Naive thymus-derived CD8-positive, alpha-beta T cell (primary cell): ENCODE measurements at places on chromosomes 7 and 10. TPM values are rescaled to one million over a fixed set of nuclear protein-coding genes. Genes with fewer than 3 reads are reported as not detected.

DNA sequence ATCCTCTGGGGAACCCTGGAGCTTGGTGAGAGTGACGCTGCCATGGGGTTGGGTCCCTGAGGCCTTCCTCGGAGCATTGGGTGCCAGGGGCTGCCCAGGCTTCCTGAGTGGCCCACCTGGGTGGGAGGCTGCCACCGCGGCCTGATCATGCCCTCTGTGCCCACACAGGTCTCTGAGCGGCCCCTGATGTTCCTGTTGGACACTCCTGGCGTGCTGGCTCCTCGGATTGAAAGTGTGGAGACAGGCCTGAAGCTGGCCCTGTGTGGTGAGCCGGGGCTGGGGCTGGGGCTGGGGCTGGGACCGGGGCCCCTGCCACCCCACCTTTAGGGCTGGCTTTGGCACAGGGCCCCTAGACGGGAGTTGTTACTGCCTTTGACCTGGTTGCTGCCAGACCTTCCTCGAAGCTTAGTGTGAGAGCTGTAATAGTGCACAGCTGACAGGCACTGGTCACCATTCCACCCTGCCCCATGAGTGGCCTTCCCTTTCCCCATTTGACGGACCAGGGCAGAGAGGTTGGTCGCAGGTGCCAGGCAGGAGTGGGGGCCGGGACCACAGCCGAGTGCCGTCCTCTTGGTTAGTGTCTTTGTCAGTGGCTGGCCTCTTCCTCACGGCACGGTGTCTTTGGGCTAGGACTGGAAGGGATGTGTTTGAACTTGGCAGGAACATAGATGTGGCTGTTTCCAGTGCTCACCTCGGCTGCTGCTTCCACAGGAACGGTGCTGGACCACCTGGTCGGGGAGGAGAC is 8.2 kb downstream of the MTG1 start:
- no peak for DNase-seq
- H3K36me3 ChIP-seq: peaks cover 90% of the 10 kb centered on the region
- no peaks in the 10 kb centered on the region for H3K27me3 ChIP-seq
- no peak overlapping the region for H3K4me3 ChIP-seq
- no peak overlapping the region for H3K27ac ChIP-seq
- peaks cover 30% of the 10 kb centered on the region for H3K4me1 ChIP-seq

DNA sequence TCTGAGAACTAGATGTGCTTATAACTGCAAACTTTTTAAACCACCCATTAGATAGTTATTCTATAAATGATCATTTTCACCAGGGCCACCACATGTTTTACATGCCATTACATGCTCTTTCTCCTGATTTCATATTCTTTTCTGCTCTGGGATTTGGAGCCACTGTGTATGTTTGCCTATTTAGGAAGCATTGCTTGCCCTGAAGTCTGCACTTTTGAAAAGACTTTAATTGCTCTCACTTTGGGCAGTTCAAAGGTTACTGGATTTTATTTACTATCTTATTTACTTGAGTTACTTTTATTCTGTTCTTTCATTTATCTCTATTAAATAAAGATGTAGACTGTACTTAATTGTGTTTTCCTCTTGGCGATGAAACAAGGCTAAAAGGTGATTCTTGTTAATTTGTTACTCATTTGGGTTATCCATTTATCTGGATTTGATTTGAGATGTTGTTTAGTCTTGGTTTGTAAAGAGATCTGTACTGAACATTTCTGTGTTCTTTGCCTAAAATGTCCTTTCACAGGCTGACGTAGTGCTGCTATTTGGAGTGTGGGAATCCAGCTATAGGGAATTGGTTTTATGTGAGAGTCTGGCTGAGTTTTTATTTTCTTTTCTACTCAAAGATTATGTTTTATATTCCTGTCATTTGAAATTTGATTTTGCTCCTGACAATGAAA is 88.8 kb downstream of the SUGCT start:
- H3K36me3 ChIP-seq: peaks cover 9% of the 10 kb centered on the region
- no peak overlapping the region for H3K4me3 ChIP-seq
- H3K4me1 ChIP-seq: no peaks in the 10 kb centered on the region
- H3K27me3 ChIP-seq: no peaks in the 10 kb centered on the region
- DNase-seq: no peak

GRCh38 chr10:3102720-3103427 is 35.5 kb downstream of the PFKP start:
- DNase-seq: no peak
- H3K36me3 ChIP-seq: peaks cover 34% of the 10 kb centered on the region
- H3K4me1 ChIP-seq: peaks cover 2% of the 10 kb centered on the region
- no peak overlapping the region for H3K27ac ChIP-seq

DNA sequence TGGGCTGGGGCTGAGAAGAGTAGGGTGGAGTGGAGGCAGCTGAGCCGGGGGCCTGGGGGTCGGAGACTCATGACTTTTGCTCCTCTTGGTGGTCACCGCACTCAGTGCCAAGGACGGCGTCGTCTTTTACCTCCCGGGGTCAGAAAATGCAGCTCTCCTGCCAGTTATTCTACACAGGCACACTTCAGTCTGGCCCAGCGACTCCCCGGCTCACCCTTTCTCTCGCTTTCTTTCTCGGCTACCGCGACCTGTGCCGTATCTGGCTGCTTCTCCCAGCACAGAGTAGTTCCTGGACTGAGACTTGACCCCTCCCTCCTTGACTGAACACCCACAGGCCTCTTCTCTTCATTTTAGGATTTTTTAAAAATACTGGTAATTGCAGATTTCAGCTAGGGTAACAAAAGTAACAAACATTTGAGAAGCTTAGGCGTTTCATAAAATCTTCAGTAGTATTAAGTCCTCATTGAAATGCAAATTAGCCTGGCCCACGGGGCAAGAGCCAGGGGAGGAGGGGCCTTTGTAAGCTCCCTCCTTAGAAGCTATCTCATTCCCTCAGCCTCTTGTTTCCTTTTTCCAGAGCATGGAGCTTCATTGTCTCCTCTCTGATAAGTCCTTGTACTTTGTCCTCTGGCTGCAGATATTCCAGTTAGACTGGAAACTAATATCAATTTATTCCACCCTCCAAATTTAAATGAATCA is 1.1 kb upstream of the PRLHR start:
- H3K4me1 ChIP-seq: peaks cover 28% of the 10 kb centered on the region
- peaks cover 56% of the 10 kb centered on the region for H3K27me3 ChIP-seq
- H3K27ac ChIP-seq: peak overlapping the region; percentile 13

DNA sequence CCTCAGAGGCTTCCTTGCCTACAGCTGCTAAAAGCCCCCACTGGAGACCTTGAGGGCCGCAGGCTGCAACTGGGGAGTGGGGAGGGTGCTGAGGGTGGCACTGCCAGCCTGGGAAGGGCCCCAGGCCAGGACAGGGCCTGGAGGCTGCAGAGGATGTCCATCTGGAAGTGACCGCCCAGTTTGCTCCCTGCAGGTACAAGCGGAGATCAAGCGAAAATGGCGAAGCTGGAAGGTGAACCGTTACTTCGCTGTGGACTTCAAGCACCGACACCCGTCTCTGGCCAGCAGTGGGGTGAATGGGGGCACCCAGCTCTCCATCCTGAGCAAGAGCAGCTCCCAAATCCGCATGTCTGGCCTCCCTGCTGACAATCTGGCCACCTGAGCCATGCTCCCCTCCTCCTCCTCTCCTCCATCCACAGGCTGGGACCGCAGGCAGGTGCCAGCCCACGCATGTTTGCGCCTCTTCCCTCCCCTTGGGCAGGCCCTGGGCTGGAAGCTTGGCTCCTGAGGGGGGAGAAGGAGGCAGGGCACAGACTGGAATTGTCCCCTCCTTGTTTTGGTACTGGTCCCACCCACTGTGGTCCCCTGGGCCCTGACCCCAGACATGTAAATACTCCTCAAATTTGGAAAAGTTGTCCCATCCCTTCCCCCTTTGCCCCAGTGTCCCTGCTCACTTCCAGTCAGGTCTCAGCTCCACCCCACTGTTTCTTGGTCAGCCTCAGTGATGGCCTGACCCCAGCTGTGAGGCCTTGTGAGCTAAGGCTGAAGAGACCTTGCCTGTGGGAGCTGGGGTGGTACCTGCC is 54.4 kb downstream of the ADCYAP1R1 start:
- peaks cover 9% of the 10 kb centered on the region for H3K27me3 ChIP-seq
- H3K27ac ChIP-seq: no peak overlapping the region
- no peaks in the 10 kb centered on the region for H3K36me3 ChIP-seq
- no peak for DNase-seq
- no peaks in the 10 kb centered on the region for H3K4me1 ChIP-seq

- H3K36me3 ChIP-seq: peaks cover 4% of the 10 kb centered on the region
These were observed 50.7 kb downstream of the PPP1R3C start for GRCh38 chr10:91582153-91582554.

DNA sequence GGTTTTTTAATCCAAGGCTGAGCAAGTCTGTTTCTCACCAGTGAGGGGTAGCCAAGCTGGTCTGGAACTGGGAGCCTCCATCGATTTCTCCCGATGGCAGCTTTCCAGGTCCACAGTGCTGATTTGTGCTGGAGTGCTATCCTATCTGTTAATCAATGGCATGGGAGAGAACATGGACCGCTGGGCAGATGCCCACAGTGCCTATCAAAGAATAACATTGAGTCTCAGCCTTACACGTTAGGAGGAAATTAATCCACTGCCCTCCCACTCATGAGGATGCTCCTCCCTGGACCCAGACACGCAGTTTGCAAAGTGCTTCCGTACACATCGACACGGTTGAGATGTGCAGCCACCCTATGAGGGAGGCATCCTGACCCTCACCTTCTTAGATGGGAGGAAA is 36.0 kb upstream of the CUX1 start:
- H3K4me1 ChIP-seq: peaks cover 4% of the 10 kb centered on the region
- H3K4me3 ChIP-seq: no peak overlapping the region
- no peak for DNase-seq
- no peaks in the 10 kb centered on the region for H3K36me3 ChIP-seq
- H3K27me3 ChIP-seq: peaks cover 1% of the 10 kb centered on the region
- H3K27ac ChIP-seq: no peak overlapping the region

DNA sequence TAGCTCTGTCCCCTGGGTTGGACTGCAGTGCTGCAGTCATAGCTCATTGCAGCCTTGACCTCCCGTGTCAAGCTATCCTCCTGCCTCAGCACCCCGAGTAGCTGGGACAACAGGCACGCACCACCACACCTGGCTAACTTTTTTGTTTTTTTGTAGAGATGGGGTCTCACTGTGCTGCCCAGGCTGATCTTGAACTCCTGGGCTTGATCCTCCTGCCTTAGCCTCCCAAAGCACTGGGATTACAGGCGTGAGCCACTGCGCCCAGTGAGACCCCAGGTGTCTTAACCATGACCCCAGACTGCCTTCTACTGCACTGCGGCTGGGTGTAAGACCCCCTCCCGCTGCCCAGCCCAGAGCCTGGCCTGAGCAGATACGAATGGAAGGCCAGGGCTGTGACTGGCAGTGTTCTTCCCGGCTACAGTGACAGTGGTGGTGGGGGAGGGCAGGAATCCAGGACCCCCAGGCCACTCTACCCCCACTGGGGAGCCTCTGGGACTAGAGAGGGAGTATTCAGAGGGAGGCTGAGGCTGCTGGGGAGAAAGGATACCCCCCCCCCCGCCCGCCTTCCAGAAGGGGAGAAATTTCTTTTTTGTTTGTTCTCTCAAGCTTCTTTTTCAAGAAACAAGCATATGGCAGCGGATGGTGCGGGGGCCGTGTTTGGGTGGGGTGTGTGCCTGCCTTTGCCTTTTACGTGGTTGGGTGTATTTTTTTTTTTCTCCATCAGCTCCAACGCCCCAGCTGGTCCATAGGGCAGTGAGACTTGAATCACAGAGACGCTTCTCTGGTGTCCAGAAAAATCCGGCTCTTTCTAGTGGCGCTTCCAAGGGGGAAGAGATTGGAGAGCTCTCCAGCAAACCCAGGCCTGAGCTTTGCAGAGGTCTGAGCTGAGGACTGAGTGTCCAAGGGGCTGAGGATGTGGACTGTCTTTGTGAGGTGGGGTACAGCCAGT is 36.6 kb downstream of the GTF2IRD1 start:
- no peak overlapping the region for H3K4me3 ChIP-seq
- H3K4me1 ChIP-seq: no peaks in the 10 kb centered on the region
- H3K27ac ChIP-seq: no peak overlapping the region
- peaks cover 4% of the 10 kb centered on the region for H3K27me3 ChIP-seq
- H3K36me3 ChIP-seq: peaks cover 1% of the 10 kb centered on the region
- no peak for DNase-seq

DNA sequence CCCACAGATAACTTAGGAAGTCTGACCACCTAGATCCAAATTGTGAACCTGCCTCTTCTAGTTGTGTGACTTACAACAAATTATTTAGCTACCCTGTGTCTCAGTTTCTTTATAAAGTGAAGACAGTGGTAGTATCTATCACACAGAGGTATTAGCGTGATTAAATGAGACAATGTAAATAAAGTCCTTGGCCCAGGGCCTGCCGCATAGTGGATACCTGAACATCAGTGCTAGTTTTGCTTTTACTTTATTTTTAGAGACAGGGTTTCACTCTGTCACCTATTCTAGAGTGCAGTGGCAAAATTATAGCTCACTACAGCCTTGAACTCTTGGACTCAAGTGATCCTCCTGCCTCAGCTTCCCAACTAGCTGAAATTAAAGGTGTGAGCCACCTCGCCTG is 177.1 kb downstream of the CDK14 start:
- H3K27me3 ChIP-seq: no peaks in the 10 kb centered on the region
- H3K4me1 ChIP-seq: no peaks in the 10 kb centered on the region
- no peak overlapping the region for H3K4me3 ChIP-seq
- no peaks in the 10 kb centered on the region for H3K36me3 ChIP-seq
- no peak for DNase-seq

- H3K27me3 ChIP-seq: peaks cover 89% of the 10 kb centered on the region
- no peak overlapping the region for H3K4me3 ChIP-seq
These were observed 43.6 kb upstream of the MXI1 start for GRCh38 chr10:110163841-110164240.

DNA sequence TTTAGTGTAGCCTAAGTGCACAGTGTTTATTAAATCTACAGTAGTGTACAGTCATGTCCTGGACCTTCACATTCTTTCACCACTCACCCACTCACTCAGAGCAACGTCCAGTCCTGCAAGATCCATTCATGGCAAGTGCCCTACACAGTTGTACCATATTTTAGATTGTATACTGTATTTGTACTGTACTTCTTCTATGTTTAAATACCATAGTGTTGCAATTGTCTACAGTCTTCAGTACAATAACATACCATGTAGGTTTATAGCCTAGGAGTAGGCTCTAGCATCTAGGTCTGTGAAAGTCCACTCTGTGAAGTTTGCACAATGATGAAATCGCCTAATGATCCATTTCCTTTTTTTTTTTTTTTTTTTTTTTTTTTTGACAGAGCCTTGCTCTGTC is 12.0 kb downstream of the EEPD1 start:
- no peak overlapping the region for H3K4me3 ChIP-seq
- H3K36me3 ChIP-seq: no peaks in the 10 kb centered on the region
- no peak overlapping the region for H3K27ac ChIP-seq
- H3K4me1 ChIP-seq: no peaks in the 10 kb centered on the region
- H3K27me3 ChIP-seq: no peaks in the 10 kb centered on the region

- no peak overlapping the region for H3K27ac ChIP-seq
- H3K36me3 ChIP-seq: no peaks in the 10 kb centered on the region
- no peaks in the 10 kb centered on the region for H3K4me1 ChIP-seq
- no peak for DNase-seq
- no peaks in the 10 kb centered on the region for H3K27me3 ChIP-seq
- no peak overlapping the region for H3K4me3 ChIP-seq
These were observed 111.6 kb downstream of the NEUROD6 start for GRCh38 chr7:31228957-31229356.

MRPS16 gene
- total RNA-seq: 54.3 TPM

LSM8 gene
- 63.5 TPM for total RNA-seq

RARRES2 gene
- total RNA-seq: 0.29 TPM

HOXA4 gene
- not detected for total RNA-seq
